Breast epithelium (tissue), 4 donors: ENCODE measurements at places on chromosomes 5 and 9.

- DNase-seq = no peak
Observed at GRCh38 chr9:26413611-26414010, 479.0 kb downstream of the CAAP1 start.

- no peak for DNase-seq
Observed at GRCh38 chr5:68544091-68544647, 328.6 kb downstream of the PIK3R1 start.

DNA sequence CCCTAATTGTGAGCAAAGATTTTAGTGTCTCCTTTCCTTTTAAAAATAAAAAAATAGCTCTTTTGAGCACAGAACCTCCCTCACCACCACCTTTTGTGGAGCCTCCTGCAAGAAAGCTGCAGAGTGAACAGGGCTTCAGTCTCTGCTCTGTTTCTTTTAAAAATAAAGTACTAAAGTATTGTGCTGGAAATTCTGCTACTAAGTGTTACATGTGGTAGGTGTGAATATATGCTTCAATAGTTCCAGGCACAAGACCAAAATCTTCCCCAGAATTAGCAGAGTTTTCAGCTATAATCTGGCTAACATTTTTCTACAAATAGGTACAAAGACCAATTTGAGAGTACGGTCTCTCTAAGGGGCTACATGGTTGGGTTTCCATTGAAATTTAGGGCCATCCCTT is 40.3 kb upstream of the NFIB start:
- DNase-seq = no peak

GRCh38 chr5:58737671-58738070 is 154.8 kb downstream of the RAB3C start:
- DNase-seq = no peak

- no peak for DNase-seq
Observed at GRCh38 chr9:88436379-88436778, 48.1 kb downstream of the SPIN1 start.
